Stimulated activated CD4-positive, alpha-beta T cell treated with anti-CD3 and anti-CD28 coated beads, Interleukin-4, amount 100 ng/mL, for 1 hour (primary cell): ENCODE measurements at places on chromosomes 6 and 20.

DNA sequence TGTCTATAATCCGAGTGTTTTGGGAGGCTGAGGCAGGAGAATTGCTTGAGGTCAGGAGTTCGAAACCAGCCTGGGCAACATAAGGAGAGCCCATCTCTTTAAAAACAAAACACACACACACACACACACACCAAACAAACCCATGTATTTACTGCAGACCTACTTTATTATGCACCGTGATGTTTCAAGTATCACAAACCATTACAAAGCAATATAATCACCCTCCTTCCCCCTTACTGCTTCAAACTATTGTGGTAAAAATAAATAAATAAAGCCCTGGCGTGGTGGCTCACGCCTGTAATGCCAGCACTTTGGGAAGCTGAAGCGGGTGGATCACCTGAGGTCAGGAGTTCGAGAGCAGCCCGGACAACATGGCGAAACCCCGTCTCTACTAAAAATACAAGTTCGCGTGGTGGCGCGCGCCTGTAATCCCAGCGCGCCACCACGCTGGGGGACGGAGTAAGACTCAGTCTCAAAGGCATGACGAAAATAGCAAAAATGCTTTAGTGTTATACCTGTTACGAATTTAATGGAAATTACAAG lies 1.5 kb downstream of the TBCC start:
- no peak for DNase-seq

DNA sequence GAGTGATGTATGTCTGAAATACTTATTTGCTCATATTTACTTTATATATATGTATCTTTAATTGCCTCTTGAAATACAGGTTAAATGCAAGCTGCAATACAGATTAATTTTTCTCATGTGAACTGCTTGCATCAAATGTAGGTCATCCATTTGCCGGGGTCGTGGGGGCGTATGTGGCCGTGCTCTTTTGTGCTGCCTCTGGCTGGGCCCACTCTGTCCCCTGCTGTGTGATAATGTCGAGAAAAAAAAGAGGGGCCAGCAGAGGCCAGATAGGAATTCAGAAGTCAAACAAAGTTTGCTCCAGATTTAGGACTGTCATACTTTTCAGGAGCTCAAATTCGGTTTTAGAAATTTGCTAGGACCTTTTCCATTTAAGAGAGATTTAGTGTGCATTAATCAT lies 459.6 kb upstream of the SOX4 start:
- no peak for DNase-seq

GRCh38 chr6:160667639-160668481 lies 3.8 kb upstream of the LPA start:
- peak; percentile 22 for DNase-seq

- DNase-seq, result no peak
These were observed 24.6 kb upstream of the ZNF133 start for GRCh38 chr20:18263723-18264122.

GRCh38 chr6:151002057-151002450 lies 136.6 kb downstream of the MTHFD1L start:
- DNase-seq, result no peak

DNA sequence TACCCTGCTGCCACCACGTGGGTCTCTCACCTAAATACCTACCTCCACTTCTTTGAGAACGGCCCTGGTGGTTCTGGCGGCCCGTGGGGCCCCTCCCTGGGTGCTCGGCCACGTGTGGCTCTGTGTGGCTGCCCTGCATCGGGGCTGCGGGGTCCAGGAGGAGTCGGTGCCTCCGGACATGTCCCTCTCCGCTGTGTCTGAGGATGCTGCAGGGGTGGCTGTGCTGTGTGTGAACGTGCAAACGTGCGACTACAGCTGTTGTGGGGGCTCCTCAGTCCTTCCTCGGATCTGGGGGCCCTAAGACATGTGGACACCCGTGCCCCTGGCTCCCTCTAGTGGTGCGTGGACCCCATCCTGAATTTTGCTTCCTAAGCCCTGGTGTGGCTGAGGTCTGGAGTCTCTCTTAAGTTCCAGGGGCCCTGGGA lies 691.8 kb downstream of the QKI start:
- DNase-seq, result no peak

GRCh38 chr6:144317736-144318135 lies 32.6 kb downstream of the UTRN start:
- no peak for DNase-seq

DNA sequence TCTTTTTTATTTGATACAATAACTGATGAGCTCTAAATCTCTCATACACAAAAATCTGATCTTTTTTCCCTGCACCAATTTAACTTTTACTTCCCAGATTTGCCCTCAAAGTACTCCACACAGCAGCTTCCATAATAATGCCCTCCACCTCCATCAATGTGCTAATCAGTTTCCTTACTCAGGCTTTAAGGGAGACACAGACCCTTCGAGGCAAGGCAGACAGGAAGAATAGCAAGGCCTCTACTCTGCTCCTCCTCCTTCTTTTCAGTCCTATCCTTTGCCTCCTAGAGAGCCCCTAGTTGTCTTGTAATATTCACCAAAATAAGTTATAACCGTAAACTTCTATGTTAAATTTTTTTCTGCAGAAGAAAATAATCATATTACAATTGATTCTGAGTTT lies 444.9 kb upstream of the RNF217 start:
- no peak for DNase-seq

DNA sequence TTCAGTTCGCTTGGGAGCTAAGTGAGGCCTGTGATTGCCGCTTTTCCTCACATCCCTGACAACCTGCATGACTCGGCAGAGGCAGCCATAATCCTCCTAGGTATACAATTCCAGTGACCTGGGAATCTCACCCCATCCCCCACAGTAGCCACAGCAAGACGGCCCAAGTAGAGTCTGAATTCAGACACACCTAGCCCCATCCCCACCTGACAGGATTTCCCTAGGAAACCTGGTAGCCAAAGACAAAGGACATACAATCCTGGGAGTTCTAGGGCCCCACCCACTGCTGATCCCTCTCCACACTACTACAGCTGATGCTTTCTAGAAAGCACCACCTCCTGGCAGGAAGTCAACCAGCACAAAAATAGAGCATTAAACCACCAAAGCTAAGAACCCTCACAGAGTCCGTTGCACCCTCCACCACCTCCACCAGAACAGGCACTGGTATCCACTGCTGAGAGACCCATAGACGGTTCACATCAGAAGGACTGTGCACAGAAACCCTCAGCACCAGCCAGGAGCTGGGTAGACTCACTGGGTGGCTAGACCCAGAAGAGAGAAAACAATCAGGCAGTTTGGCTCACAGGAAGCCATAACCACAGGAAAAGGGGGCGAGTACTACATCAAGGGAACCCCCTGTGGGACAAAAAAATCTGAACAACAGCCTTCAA lies 17.9 kb upstream of the RUNX2 start:
- no peak for DNase-seq

GRCh38 chr6:73766040-73766439 lies 70.0 kb downstream of the CD109 start:
- no peak for DNase-seq

DNA sequence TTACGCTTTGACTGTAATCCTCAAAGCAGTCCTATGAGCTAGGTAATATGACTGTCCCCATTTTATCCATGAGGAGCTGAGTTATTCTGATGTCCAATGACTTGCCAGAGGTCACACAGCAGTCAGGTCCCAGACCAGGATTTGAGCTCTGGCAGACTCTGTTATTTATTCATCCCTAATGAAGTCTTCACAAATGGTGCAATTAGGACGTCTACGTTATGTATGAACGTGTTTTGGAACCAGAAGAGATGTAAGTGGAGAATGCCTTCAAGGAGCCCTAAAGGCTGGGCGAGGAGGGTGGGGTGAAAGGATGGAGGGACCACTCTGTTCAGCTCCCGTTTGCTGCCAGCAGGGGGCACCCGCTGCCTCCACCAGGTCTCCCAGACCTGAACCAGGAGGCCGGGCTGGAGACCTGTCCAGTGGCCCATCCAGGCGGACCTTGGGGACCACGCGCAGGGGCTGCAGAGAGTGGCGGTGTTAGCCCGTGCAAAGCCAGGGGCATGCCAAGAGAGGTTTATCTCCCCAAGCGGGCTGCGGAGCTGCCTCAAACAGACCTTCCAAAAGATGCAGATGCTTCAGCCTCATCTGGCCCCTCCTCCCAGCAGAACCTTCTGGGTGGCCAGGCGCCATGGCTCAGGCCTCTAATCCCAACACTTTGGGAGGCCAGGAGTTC lies 15.2 kb upstream of the ZNF335 start:
- peak; percentile 81 for DNase-seq

- no peak for DNase-seq
These were observed 1.7 kb downstream of the RANBP9 start for GRCh38 chr6:13709689-13710551.
